ENCODE measurements at places on chromosomes 4 and X. TPM values are rescaled to one million over a fixed set of nuclear protein-coding genes. Genes with fewer than 3 reads are reported as not detected.

The TGIF2LX gene
- total RNA-seq: not detected

The GJB1 gene
- total RNA-seq: not detected

The EGF gene
- 0.21 TPM for total RNA-seq

The PPP2R2C gene
- total RNA-seq: not detected

The PPP3CA gene
- total RNA-seq: 24.6 TPM

Measured in kidney epithelial cell (primary cell).